ENCODE measurements at places on chromosomes 16 and 17.

DNA sequence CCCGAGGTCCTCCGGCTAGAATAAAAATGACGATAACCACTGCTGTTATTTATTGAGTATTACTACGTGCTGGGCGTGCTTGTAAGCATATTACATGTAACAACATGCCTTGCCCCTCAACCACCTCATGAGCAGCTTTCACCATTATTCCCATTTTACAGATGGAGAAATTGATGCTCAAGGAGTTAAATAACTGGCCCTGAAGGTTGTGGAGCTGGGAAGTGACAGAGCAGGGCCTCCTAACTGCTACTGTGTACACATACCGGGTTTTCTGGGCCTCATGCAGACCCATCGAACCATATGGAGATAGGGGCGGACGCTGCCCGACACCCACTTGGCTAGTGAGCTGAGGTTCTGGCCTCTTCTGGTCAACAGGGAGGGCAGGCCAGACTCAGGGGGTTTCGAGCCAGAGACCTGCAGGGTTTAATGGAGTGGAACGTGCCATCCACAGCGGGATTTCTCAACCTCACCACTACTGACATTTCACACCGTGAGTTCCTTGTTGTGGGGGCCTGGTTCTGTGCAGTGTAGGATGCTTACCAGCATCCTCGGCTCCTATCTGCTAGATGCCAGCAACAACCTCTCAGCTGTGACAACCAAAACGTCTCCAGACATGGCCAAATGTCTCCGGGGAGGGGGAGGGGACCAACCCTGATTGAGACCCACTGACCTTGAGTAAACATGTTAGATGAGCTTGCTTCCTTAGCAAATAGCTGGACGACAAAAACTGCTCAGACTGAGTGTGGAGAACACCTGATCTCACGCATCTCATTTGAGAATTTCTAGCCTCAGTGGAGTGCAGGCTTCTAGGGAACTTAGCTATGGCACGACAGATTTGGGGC is 432.0 kb downstream of the SLC39A11 start:
- DNase-seq: no peak

DNA sequence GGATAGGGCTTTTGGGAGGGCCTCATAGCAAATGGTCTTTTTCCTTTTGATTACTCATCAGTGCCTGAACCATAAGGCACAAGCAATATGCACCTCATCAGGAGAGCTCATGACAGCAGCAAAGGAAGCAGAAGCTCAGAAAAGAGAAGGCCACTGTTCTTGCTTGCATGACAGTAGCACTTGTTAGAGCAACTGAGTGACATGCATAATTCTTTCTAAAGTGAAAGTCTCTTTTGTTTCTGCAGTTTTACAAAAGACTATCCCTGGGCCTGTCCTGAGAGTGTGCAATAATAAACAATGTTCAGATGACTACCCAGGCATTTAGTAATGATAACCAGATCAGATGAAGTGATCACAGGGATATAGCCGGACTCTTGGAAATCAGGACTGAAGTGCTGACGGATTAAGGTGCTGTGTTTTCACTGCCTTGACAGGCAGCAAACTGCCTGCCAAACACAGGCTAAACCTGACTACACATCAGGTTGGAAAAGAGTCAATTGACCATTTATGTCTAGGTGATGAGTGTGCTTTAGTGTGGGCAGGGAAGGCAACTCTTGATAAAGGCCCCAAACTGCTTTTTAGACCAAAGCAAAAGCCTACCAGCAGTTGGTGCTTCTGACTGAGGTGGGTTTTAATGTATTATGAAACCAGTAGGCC is 1860.3 kb downstream of the TP53TG3F start:
- DNase-seq: no peak

DNA sequence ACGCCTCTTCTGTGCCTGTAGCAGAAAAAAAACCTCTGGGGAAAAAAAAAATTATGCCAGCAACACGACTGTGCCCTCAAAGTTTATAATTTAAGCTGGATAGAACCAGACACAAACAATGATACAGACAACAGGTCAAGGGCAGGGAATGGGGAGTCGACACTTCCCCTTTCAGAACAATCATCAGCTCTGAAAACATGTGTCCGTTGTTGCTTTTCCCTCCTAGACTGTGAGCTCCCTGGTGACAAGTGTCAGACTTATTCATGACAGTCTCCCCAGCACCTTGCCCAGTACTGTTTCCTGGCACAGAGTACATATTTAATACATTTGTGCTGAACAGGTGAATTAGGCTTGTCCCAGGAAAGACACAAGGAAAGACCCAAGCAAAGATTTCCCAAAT is 178.3 kb downstream of the SOX9 start:
- no peak for DNase-seq

DNA sequence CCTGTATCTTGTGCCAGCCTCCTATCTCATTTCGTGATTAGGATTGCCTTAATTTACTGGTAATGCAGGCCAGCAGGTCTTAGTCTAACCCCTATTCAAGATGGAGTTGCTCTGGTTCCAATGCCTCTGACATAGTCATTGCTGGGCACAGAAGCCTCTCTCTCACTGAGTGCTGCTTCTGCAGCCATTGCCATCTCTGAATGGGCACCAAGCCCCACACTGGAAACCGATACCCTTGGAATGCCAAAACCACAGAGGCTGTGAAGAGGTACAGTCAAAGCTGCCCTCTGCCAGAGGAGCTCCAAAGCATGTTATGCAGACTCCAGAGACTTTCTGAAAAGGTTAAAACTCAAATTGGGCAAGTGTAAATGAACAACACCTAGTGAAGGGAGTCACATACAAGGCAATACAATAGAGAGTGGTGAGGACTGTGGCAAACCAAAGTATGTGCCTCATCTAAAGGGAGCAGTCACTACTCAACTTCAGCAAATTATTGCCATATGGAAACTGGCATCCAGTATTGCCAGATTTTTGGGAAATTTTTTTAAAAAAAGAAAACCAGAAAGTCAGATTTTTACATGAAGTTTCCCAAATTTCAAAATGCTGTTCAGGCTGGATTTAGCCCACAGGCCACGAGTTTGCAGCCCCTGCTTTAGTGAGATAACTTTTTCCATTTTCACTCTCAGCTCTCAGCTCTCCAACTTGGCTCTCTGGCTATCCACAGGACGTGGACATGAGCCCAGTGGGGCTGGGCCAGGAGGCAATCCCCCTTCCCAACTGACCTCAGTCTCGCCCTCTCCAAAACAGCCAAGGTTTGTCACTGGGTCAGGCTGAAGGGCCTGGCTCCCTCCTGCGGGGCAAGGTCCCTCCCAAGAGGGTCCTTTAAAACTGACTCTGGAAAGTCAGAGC is 2.1 kb upstream of the MMP2 start:
- peak; percentile 52 for DNase-seq

DNA sequence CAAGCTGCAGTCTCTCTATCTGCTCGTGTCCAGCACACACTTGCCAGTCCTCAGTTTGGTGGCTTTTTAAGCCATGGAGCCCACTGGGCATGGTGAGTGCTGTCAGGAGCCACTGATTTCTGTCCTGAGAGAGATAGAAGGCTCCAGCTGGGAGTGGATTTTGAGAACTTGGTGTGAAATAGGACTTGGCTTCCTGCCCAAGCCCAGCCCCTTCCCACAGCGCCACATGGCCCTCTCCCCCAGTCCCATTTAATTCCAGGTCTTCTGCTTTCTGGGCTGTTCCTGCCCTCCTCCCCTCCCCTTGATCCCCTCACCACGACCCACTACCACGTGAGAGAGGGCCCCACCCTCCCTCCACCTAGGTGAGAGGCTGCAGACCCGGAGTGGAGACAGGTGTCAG is 14.4 kb upstream of the ABCC3 start:
- DNase-seq: no peak

Data from fibroblast of gingiva (primary cell).